CD4-positive, alpha-beta T cell treated with Interleukin-4 for 1 hour (primary cell): ENCODE measurements at places on chromosomes 12 and 14.

GRCh38 chr12:39354955-39355354, 88.0 kb downstream of the KIF21A start:
- no peak for DNase-seq

GRCh38 chr12:55694651-55695050, 13.1 kb downstream of the ITGA7 start:
- peak; percentile 1 for DNase-seq

DNA sequence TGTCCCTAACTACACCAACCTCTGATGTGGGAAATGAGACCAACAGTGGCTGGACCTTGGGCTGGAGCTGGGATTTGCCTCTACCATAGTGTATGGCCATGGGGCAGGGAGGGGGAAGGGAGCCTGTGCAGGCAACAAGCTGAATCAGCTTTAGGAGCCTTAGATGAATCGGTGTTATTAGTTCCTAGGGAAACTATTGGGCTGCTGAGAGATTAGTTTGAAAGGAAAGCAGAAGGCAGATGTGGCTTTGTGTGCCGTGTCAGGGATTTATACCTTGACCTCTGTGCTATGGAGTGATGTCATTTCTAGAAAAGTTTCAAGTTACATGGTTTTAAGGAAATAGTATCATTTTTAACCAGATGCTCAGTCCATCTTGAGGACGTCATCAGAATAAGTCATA, 19.5 kb upstream of the GAS2L3 start:
- DNase-seq = no peak

DNA sequence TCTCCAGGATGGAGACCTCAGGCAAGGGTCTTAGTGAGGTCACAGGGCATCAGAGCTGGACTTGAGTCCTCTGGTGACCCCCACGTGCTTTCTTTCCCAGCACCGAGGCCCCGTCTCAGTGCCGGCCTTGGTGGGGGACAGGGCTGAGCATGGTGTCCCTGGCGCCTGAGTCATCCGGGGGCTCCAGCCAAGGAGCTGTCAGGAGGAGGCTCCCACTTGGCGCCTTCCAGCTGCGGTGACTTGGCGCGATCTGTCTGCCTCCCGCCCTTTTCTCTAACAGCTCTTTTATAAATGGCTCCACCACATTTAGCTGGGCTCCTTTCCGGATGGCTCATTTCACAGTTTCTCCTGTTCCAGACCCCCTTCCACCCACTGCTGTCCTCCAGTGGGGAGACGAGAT, 60.4 kb downstream of the PRMT8 start:
- DNase-seq = no peak

GRCh38 chr12:30533558-30534265, 162.0 kb downstream of the IPO8 start:
- no peak for DNase-seq

DNA sequence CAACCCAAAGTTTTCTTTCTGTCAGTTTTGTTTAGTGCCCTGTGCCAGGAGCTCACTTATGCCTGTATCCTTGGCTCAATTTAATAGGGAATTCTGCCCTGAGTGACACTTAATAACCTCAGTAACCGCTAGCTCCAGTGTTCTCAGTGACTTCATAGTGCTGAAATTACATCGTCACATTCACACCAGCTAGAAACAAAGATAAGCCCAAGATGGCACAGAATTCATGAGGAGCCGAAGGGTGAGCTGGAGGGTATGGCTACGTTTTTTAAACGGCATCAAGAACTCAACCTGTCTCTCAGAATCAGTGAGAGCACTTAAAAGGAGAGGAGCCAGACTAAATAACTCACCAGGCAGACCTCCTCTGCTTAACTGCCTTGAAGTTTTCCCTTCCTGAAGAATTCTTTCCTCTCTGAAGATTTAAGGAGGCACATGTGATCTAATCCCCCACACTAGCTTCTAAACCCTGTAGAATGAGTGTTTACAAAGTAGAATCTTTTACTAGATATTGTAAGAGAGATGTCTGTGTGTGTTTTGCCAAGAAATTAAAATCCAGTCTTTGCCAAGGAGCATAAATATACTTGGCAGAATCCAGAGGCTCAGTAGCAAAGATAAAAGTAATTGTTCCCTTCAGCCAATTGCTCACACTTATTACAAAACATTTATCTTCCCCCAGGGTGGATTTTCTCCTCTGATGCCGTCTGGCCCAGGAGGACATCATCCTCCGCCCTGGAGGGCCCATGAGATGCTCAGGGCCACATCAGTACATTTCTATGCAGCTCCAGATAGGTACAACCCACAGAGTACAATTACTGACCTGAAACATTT, 37.3 kb downstream of the PTGER2 start:
- DNase-seq = no peak

GRCh38 chr12:104469066-104469465, 12.3 kb downstream of the CHST11 start:
- no peak for DNase-seq

DNA sequence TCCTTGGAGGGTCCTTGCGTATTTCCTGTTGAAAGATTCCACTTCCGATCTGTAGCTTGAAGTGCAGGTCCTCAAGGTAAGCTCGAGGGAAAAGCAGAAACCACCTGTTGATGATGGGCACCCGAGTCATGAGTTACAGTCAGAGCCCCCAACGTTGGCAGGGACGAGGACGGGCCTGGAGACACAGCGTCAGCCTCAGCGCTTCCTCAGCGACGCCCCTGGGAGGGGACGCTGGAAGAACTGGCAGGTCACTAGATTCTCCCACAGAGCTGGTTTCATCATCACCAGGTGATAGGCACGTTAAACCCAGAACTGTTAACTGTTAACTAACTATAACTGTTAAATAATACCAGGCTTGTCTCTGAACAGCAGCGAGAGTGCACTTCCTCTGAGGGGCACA, 101.8 kb downstream of the TNFAIP2 start:
- no peak for DNase-seq

DNA sequence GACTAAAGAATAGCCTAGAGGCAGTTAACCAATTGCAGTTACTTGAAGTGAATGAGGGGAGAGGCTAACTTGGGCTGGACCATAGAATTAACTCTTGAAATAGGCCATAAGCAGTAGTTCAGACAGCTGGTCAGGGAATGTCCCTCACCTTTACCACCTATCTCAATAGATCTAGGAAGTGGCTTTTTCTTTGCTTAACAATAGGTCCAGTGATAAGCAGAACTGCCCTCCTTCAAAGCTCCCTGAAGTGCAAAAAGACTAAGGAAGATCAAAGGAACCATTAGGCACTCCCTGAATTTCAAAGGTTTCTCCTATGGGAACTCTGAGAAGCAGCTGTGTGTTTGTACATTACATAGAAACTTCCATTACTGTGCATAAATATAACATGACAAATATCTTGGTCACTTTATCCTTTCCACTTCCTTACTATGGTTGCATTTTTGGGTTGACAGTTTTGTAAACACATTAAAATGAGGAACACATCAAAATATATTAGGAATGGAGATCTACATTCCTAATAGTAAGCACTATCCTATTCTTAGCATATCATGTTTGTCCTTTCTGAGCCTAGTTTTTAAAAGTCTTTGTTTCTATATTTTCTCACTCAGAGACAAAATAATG, 7.2 kb upstream of the NAA30 start:
- DNase-seq = no peak

DNA sequence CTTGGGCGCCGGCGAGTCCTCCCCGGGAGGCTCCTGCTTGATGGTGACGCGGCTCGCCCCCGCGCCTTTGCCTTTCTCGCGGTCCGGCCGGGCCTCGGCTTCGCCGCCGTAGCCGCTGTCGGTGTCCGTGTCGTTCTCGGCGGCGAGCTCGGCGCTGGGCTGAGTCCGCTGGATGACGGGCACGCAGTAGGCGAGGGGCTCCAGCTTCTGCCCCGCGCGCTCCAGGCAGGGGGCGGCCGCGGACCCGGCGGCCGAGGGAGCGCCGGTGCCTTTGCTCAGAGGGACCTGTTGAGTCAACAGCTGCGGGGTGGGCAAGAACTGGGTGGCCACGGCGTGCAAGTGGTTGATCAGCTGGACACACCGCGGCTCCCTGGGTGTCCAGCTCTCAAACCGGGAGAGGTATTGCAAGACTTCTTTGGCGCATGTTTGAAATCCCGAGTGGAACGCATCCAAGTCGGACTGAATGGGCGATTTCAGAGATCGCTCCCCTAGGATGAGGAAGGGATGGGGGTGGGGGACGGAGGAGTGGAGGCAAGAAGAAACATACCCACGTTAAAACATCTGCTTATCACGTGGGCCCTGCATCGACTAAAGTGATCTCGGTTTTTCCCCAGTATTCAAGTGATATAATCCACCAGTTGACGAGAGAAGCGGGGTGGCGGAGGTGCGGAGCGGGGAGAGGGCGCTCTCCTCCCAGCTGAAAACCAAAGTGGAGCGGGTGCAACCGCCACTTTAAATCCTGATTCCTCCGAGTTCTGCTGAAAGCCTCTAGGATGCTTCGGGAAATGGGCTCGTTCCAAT, 2.0 kb downstream of the BHLHE41 start:
- no peak for DNase-seq

DNA sequence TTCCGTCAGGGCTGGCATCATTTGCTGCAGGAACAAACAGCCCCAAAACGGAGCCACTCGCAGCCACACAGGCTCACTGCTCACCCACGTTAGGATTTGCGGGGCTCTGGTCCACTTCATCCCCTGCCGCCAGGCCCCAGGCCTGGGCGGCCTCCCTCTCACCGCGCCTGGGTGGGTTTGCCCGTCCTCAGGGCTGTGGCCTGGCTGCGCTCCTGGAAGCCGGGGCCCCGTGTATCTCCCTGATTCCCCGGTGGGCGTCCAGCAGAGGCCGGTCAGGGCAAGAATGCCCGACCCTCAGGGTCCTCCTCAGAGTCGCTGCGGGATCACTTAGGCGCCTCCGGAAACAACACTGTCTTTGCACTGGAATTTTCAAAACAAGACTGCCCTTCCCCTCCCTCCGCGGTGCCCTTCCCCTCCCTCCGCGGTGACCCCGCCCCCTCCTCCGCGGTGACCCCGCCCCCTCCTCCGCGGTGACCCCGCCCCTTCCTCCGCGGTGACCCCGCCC, 15.7 kb upstream of the FBRSL1 start:
- no peak for DNase-seq
